ENCODE measurements at places on chromosomes 6 and 20.

- no peak for DNase-seq
These were observed 12.1 kb upstream of the SNHG17 start for GRCh38 chr20:38447251-38447661.

DNA sequence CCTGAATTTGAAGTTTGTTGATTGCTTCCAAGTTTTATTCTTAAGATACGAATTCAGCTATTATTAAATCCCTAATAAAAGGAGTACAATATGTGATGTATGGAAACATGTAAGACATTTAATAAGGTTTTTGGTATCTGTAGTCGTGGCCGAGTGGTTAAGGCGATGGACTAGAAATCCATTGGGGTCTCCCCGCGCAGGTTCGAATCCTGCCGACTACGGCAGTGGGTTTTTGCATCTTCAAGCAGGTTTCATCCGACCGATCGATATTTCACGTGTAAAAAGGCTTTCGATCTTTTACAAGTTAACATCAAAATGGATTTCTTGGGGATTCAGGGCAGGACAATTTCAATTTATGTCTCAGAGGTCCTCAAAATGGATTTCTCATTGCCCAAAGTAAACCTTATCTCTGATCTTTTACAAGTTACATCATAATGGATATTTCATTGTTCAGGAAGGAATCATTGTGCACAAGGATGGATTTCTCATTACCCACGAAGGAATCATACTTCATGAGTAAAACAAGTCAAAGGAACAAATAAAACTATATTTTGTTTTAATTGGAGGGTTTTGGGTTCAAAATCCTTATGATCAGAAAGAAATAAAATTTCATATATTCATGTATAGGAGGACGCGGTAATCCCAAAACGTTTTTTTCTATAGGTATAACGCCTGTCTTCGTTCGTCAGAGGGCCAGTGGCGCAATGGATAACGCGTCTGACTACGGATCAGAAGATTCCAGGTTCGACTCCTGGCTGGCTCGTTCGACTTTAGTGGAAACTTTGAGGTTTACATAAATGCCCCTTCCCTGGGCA, 37.3 kb upstream of the BTN3A2 start:
- no peak for DNase-seq

DNA sequence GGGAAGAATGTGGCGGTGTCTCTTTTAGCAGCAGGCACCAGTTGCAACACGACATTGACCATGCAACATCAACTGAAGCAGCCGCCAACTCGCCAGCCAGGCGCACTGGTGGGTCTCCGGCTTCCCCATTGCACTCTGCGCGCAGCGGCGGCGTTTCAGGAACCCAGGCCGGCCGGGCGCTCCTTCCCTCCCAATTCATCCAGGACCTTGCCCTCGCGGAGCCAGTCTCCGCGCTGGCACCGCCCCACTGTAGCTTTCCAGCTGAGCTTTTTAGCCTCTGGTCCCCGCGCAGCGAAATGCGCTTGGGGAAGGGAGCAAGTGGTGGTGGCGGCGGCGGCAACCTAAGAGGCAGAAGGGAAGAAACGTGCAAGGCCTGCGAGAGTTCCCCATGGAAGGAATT, 297.9 kb upstream of the RIMS1 start:
- no peak for DNase-seq

DNA sequence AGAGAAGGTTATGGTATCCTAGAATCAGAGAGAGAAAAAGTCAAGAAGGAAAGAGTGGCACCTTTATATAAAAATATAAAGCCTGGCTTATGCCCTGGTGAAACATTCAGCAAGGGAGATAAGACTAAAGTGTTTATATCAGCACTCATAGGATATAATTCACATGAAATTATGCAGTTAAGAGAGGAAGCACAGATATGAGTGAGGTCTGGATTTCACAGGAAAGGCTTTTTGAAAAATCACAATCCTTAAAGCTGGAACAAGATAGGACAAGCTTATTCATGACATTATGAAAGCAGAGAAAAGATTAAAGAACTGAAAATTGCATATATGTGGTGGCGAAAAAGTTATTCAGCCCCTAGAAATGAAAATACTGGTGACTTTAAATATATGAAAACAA, 181.2 kb upstream of the FLRT3 start:
- no peak for DNase-seq

DNA sequence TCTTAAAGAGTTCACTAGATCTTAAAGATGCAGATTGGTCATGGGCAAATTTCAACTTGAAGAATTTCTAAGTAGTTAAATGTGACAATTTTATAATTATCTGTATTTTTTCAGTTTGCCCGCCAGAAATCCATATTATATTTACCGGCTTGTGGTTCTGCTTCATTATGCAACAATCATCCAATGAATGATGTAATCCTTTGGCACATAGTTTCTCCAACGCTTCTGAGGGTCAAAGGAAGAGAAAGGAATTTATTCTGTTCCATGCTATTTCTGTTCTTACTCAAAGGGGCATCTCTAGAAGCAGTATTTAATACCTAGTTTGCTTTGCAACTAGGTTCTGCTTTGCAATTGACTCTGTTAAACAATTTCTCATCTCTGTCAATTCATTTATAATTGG, 359.3 kb upstream of the PLCB4 start:
- no peak for DNase-seq
